ENCODE measurements at places on chromosomes 7 and 10. TPM values are rescaled to one million over a fixed set of nuclear protein-coding genes. Genes with fewer than 3 reads are reported as not detected.

The KNDC1 gene
- total RNA-seq = 0.89 TPM

The SPDYE16 gene
- total RNA-seq = not detected

The ELN gene
- total RNA-seq = not detected

The CLCN1 gene
- 0.06 TPM for total RNA-seq

The OR2A7 gene
- total RNA-seq = not detected

The RASA4 gene
- 1.8 TPM for total RNA-seq

The CALN1 gene
- total RNA-seq = not detected

The STOX1 gene
- total RNA-seq = 0.60 TPM

The NPTX2 gene
- 0.09 TPM for total RNA-seq

The SH2D4B gene
- not detected for total RNA-seq

The FGFR2 gene
- 1.0 TPM for total RNA-seq

The MPP7 gene
- total RNA-seq = 0.23 TPM

The HTR5A gene
- total RNA-seq = not detected

The CNPY1 gene
- not detected for total RNA-seq

The TMEM248 gene
- total RNA-seq = 86.9 TPM

The EPHA1 gene
- total RNA-seq = not detected

The VSTM2A gene
- not detected for total RNA-seq

The TCTN3 gene
- 47.0 TPM for total RNA-seq

The LDB3 gene
- 0.05 TPM for total RNA-seq

The ATG9B gene
- 1.1 TPM for total RNA-seq

The FAM25A gene
- not detected for total RNA-seq

The PNLIP gene
- not detected for total RNA-seq

The OPN4 gene
- total RNA-seq = not detected

The AASS gene
- total RNA-seq = 0.06 TPM

The MACROH2A2 gene
- 28.7 TPM for total RNA-seq

The MOGAT3 gene
- not detected for total RNA-seq

The PKD2L1 gene
- total RNA-seq = 0.07 TPM

The SUN3 gene
- not detected for total RNA-seq

The ALKBH4 gene
- 9.3 TPM for total RNA-seq

The GPR26 gene
- not detected for total RNA-seq

The GRID2IP gene
- total RNA-seq = not detected

The NODAL gene
- total RNA-seq = not detected

The C7orf33 gene
- not detected for total RNA-seq

The PILRA gene
- 5.8 TPM for total RNA-seq

The LEP gene
- total RNA-seq = not detected

The WNT8B gene
- not detected for total RNA-seq

The SORBS1 gene
- total RNA-seq = 0.69 TPM

The CLIP2 gene
- total RNA-seq = 23.2 TPM

The ADK gene
- 33.5 TPM for total RNA-seq

Data from A549 treated with RU486 at 1 μM for 4 hours (cell line).